ENCODE measurements at places on chromosomes 1 and 21.

GRCh38 chr1:176847052-176847451, 317.5 kb downstream of the ASTN1 start:
- no peak for DNase-seq

DNA sequence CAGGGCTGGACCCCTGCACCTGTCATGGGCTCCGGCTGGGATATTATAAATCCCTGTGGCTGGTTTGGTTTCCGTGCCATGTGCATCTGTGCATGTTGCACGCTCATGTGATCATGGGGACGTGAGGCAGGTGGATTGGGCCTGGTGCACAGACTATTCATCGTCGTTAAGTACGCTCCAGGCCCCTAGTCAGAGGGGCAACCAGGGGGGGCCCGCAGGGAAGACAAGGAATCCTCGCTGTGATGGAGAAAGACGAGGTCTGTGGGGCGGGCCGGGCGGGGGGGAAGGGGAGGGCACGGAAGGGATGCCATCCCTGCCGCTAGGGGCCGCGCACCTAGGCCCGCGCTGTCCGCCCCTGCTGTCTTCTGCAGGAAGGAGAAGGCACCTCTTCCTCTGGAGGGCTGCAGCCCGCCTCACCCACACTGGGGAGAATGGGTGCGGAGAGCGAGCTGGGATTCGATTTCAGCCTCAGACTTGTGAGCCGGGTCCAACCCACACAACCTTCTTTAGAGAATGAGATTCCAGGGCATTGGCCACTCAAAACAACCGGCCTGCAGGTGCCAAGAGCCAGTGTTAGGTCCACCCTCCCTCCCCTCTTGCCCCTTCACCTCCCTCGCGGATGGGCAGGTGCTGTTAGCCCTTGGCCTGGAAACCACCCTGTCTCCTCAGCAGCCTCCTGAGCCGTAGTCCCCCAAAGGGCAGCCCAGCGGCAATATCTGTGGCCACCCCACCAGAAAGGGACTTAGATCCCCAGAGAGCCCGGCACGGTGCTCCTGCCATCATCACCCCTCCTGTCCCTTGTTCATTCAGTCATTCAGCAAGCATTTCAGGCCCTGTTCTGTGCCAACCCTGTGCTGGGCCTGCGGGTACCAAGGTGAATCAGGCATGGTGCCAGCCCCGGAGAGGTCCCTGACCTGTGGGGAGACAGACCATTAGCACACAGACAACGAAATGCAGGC, 950 bp upstream of the LRP8 start:
- DNase-seq, result no peak

GRCh38 chr21:38086580-38086979, 170.2 kb upstream of the KCNJ15 start:
- no peak for DNase-seq

- DNase-seq, result no peak
These were observed 3.1 kb downstream of the TMEM125 start for GRCh38 chr1:43272576-43273571.

DNA sequence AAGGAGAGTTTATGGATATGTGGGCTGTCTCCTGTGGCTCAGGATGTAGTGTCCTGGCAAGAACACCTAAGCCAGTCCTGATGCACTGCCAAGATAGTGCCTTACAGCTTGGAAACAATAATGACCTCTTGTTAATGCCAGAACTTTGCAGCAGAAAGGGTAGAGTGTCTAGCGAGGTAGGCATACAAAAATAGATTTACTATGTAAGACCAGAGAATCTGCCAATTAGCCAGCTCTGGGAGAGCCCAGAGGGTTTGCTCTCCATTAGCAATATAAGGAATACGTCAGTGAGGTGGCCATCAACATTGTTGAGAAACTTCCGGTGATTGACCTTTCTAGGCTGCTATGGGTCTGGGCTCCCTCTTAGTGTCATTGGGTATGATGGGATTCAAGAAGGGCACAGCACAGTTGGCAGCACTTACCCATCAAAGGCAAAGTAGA, 178.5 kb upstream of the GALNT2 start:
- DNase-seq, result no peak

GRCh38 chr1:55359611-55360010, 144.4 kb upstream of the USP24 start:
- no peak for DNase-seq

- DNase-seq, result no peak
These were observed 16.6 kb downstream of the NOC2L start for GRCh38 chr1:942411-942821.

DNA sequence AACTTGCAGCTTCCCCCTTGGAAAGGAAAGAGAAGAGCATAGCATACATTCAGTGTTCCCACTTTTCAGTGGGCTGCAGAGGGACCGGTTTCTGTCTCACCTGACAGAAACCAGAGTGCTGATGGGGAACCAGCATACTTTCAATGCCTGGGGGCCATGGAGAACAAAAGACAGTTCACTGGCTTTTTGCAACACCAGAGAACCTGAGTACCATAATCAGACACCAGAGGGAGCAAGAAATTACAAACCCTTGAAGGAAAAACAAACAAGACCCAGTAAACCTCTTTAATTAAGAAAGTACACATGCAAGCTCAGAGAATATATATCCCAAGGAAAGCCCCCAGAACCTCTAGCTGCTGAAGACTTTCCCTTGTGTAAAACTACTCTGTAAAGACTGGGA, 51.1 kb downstream of the CSMD2 start:
- DNase-seq, result no peak

- no peak for DNase-seq
These were observed 58.1 kb downstream of the LRRN2 start for GRCh38 chr1:204627436-204627835.

DNA sequence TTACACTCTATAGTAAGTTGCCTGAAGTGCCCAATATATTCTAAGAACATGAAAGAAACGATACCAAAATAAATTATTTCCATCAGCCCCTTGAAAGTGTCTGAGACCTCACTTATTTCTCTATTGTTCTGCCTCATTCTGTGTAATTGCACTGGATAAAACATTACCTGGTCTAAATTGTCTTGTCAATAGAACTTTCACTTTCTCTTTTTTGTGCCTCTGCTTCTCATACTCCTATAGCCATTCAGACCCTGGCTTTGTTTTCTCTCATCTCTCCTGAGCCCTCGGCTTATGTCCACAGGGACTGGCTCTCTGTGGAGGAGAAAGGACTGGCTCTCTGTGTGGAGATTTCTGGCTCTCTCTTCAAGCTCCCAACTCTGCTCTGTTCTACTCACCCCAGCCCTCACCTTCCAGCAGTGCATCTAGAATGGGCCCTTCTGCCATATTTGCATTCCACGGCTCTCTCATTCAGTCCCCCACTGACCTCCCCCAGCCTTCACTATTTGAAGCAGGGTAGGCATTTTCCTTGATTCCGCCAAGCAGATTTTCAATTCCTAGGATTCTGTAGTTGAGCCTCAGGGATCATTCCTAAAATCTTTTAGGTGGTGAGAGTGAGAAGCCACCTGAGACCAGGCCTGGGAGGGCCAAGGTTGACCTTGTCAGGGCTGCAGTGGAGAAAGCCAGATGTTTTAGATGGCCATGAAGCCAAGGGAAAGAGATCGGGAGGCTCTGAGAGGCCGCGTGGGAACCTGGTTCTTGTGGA, 15.9 kb upstream of the GALNT2 start:
- no peak for DNase-seq

DNA sequence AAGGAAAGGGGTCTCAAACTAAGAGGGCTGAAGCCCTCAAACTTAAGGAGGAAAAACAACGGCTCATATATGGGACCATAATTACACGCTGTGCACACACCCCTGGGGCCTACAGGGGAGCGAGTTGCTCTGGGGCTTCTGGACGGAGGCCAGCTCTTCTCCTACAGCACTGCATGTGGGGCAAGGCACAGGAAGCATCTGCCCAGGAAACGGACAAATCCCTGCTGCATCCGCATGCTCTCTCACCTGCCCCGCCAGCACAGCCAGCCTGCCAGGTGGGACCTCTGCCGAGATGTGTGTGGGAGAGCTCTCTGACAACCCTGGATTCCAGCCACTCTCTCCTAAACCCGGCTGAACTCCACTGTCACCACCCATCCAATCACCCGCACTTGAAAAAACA, 54.1 kb downstream of the MRPL37 start:
- DNase-seq, result no peak

DNA sequence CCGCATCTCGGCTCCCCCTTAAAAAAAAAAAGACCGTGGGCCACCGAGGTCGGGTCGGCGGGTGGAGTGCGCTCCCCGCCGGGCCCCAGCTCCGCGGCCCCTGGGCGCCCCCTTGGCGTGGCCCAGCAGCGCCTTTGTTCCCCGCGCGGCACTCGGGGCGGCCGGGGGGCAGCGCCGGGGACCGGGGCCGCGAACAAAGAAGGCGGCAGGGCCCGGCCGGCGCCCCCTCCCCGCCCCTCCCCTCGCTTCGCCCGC, 571 bp downstream of the MARCKSL1 start:
- DNase-seq, result no peak
